Activated CD4-positive, alpha-beta memory T cell treated with anti-CD3 and anti-CD28 coated beads, Interleukin-2, amount 10 ng/mL, durations not matched to agents 7 days and 5 days (primary cell): ENCODE measurements at places on chromosomes 11 and 22. TPM values are rescaled to one million over a fixed set of nuclear protein-coding genes. Genes with fewer than 3 reads are reported as not detected.

Gene CHID1
- total RNA-seq, result 38.2 TPM

DNA sequence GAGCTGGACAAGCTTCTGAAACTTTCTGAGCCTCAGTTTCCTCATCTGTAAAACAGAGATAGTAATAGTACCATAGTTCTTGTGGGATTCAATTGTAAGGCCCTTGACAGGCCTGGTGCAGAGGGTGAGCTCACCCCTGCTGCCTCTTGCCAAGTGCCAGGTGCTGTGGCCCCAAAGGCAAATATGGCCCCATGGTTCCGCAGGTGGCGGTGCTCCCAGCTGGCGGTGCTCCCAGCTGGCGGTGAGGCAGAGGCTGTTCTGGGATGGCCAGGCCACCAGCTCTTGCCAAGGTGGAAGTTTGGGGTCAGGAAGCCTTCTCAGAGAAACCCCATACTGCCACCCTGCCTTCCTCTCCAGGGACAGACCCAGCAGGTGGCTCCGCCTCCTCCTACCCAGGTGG is 8.8 kb downstream of the NPTXR start:
- H3K27me3 ChIP-seq, result peaks cover 5% of the 10 kb centered on the region
- H3K4me3 ChIP-seq, result no peak overlapping the region
- no peaks in the 10 kb centered on the region for H3K4me1 ChIP-seq
- DNase-seq, result no peak

GRCh38 chr11:6526411-6527135 is 29.5 kb downstream of the DNHD1 start:
- DNase-seq, result no peak
- H3K36me3 ChIP-seq, result peaks cover 33% of the 10 kb centered on the region
- peak overlapping the region; percentile 44 for H3K4me3 ChIP-seq

DNA sequence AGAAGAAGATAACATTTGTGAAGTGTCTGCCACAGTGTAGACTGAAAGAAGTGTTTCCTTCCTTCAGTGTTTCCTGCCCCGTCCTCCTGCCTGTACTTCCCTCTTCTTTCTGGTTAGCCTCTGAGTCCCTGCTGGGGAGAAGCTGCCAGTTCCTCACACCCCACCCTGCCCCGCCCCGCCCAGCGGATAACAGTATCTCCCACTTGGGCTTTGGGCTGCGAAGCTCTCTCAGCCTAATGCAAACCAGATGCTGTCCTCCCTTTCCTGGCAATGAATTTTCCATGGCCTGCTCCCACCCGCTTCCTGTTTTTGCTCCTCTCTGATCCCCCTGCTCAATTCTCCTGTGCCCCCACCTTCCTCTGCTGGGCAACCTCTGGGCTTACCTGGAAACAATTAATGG is 5.2 kb upstream of the RAB3IL1 start:
- no peaks in the 10 kb centered on the region for H3K36me3 ChIP-seq
- H3K4me1 ChIP-seq, result peaks cover 8% of the 10 kb centered on the region
- DNase-seq, result no peak
- H3K27ac ChIP-seq, result no peak overlapping the region
- peaks cover 37% of the 10 kb centered on the region for H3K27me3 ChIP-seq

DNA sequence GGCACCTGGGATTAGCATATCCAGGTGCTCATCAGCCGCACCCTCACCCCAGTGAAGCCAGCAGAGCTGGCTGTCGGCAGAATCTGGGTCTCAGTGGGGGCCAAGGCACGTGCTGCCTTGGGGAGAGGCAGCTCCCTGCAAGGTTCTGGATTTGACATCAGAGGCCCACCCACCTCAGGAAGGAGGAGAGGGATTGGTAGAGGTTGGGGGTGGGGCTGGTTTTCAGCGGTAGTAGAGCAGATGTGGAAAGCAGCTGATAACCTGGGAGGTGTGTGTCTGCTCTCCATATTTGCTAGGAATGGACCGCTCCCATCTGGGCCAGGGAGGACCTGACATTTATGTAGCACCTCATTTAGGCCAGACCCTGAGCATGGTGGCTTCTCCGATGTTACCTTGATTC is 147.5 kb downstream of the GRIK4 start:
- no peak overlapping the region for H3K27ac ChIP-seq
- no peak overlapping the region for H3K4me3 ChIP-seq
- no peaks in the 10 kb centered on the region for H3K36me3 ChIP-seq
- peaks cover 2% of the 10 kb centered on the region for H3K4me1 ChIP-seq
- peaks cover 4% of the 10 kb centered on the region for H3K27me3 ChIP-seq

DNA sequence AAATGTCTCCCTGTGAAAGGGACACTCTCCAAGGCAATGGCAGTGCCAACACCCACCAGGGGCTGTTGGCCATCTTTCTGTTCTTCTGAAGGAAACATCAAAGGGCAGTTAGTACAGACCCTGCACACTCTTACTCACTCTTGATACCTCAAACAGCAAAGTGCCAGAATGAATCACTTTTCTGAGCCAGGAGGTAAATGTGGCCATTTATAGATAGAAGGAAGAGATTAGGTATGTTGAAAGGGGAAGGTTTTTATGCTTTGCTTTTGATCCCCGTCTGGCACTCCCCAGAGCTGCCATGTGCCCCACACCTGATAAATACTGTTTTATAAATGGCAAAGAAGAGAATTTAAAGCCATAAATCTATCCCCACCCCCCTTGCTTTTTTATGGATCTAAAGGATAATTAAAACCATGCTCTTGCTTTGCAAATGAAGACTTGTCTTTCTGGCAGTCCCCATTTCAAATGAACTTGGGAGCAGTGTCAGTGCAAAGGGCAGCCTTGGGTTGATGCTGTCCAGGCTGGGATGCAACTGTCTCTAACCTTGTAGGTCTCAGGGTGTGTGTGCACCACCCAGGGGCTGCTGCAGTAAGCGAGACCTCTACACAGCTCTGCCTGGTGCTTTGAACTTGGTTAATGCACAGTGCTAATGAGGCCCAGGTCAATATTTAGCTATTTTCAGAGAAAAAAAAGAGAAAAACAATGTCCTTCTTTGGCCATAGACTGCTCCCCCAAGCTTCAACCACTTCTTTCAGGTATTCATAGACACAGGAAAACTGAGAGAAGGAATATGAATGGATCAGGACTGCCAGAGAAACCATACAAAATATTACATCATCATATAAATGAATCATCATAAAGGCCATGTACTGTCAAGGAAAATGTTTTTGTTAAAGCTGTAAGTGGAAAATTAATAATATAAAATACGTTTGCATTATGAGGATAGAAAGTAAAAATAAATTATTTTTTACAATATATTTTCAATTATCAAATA is 207.5 kb downstream of the ETS1 start:
- peak; percentile 31 for DNase-seq
- H3K27ac ChIP-seq, result peak overlapping the region; percentile 17
